ENCODE measurements at places on chromosomes 3 and 15. TPM values are rescaled to one million over a fixed set of nuclear protein-coding genes. Genes with fewer than 3 reads are reported as not detected.

GRCh38 chr15:39774688-39775267 is 7.9 kb downstream of the FSIP1 start:
- DNase-seq: no peak

GRCh38 chr3:17840651-17841050 is 98.2 kb upstream of the TBC1D5 start:
- no peak for DNase-seq

DNA sequence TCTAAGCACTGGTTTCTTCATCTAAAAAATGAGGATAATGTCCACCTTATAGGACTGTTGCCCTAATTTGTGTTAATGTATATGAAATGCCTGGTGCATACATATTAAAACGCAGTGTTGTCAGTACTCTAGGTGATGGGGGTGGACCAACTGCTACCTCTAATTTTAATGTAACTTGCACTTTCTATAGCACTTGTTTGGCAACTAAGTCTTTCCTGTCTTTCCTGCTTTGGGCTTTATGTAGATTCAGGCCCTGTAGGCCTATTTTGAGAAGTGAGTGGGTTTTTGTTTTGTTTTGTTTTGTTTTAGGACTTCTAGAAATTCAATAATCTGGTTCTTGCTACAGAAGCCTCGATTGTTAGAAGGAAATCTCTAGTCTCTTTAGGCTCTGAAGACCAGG is 21.2 kb downstream of the SLC7A14 start:
- DNase-seq: no peak

DNA sequence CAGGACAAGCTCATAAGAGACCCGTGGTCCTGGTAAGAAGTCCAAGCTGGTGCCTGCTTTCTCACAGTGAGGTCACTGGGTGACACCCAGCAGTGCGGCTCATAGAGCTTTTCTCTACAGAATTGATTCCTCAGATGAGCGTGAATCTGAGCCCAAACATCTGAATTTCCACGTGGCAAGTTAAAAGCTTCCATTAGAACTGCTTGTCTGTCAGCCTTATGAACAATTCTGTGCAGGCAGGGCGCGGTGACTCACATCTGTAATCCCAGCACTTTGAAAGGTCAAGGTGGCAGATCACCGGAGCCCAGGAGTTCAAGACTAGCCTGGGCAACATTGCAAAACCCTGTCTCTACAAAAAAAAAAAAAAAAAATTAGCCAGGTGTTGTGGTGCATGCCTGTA is 113.1 kb upstream of the ABHD17C start:
- DNase-seq: peak; percentile 63

TJP1 gene
- 68.3 TPM for total RNA-seq

DNA sequence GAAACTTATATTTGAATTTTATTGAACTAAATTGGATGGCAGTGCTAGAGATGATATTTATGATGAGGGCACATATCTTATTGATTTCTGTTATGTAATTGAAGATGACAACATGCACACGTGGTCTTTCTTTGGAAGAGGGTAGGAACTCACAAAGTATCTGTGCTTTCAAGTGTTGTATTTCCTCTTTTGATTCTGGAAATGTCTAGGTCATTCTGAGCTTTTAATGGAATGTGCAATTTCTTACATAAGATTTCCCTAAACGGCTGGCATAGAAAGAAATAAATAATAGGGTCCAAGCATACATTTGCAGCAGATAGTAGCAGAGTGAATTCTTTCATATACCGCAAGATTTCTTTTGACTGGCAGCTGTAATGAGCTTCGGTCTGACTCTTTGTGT is 10.1 kb upstream of the GPR171 start:
- no peak for DNase-seq

DNA sequence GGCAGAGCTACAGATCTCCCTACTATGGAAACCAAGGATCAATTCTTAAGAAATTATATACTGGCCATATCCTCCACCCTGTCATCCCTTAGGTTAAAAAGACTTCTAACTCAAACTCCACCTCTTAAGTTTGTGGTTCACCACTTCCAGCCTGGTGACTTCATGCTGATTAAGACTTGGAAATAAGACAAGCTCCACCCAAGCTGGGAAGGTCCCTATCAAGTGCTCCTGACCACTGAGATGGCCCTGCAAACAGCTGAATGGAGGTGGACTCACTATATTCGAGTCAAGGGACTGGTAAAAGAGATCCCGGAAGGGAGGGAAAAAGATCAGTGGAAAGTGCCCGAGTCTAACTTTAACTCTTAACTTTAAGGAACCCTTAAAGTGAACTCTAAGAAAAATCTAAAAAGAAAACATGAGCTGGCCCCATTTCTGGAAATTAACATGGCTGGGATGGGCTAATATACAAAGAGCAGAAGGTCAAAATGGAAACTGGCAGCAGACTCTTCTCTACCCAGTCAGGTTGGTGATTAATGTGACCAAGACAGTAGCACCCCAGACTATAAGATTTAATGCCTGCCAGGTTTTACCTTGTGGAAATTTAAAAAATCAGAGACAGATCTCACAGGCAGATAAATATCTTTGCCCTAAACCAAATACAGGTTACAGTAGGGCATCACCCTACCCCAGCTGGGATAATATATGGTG is 43.9 kb downstream of the PPCDC start:
- DNase-seq: no peak

GRCh38 chr3:99419116-99419515 is 219.3 kb upstream of the COL8A1 start:
- DNase-seq: no peak

- no peak for DNase-seq
Measured at GRCh38 chr3:135440746-135441145, 524.8 kb upstream of the PPP2R3A start.

C3orf85 gene
- total RNA-seq: not detected

SLC15A2 gene
- 1.4 TPM for total RNA-seq

SMC4 gene
- 22.4 TPM for total RNA-seq

DNA sequence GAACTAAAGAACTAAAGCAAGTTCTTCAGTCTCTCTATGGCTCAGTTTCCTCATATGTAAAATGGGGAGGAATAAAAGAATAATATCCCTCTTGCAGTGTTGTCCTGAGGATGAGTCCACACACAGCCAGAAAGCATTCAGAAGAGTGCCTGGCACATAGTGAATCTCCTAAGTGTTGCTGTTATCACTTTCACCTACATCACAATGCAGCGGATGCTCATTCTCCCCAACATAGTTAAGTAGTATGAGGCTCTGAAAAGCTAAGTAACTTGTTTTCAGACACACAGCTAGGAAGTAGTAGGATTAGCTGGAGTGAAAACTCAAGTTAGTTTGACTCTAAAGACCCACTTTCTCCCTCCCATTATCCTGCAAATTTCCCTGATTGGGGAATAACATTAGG is 9.1 kb upstream of the USP3 start:
- no peak for DNase-seq

GRCh38 chr15:62287066-62287857 is 122.2 kb upstream of the C2CD4B start:
- DNase-seq: no peak

IL5RA gene
- not detected for total RNA-seq

THSD4 gene
- 29.5 TPM for total RNA-seq

GRCh38 chr3:136990826-136991225 is 33.0 kb downstream of the IL20RB start:
- DNase-seq: no peak

DNA sequence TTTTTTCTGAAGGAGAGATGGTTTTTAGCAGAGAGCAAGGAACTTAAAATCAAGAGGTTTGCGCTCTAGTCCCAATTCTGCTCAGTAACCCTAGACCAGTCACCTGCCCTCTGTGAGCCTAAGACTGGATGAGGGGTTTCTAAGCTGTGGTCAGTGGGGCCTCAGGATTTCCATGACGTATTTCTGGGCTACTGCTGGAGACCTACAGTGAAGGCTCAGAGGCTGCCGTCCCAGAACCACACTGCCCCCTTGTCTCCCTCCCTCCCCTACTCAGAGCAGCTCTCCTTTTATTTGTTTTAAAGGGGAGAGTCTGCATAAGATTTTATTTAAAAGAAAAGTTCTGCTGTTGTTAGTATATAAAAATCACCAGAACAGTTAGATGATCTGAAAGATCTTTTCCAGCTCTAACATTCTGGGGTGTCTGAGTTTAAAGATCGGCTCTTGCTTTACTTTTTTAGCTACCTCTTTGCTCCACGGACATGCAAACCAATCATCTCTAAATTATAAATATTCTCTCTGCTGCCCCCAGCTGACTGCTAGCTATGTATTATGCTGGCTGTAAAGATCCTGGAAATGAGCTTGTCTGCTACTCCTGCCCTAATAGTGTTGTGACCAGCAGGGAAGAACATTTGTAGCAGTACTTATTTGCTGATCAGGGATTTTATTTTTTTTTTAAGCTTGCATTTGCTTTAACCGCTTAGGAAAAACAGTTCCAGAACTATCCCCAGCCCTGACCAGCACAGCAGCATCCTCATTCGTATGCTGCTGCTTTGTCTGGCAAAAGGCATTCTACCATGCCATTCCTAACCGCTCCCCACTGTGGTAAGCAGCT is 28.6 kb upstream of the NDUFB4 start:
- DNase-seq: peak; percentile 41

- no peak for DNase-seq
Measured at GRCh38 chr15:52784799-52785671, 5.1 kb downstream of the ONECUT1 start.

DNA sequence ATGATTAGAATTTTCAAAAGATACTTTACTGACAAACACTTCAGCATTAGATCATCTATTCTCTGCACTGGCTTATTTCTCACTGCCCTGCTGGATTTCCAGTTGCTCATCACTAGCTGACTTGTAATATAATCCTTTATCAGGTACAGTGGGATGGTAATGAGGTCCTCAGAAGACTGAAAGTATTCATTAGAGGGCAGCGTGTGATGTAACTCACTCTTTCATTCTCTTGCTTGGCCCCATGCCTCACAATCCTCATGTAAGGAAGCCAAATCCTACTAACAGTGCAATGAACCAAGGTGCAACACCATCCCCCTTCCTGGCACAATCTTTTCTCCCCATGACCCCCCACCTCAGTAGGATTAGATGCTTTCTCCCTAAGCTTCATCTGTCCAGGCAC is 289.9 kb downstream of the CTNNB1 start:
- no peak for DNase-seq

GRCh38 chr3:186598794-186599141 is 14.1 kb upstream of the AHSG start:
- DNase-seq: no peak

DNA sequence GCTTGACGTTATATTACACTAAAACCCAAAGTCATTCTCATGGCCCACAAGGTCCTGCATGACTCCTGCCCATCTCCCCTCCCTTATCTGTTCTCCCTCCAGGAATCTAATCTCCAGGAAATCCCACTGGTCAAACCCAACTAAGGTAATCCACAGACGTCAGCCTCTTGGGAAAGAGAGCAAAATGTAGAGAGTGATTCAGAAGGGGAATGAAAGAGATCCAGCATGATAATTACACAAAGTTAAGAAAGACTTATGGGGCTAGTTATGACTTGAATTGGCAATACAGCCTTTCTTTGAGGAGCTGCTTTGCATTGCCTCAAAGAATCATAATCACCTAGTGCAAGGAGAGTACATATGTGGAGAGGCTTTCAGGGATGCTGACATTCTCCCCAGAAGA is 137.8 kb upstream of the MYRIP start:
- DNase-seq: no peak

TNNC1 gene
- 1.1 TPM for total RNA-seq

DNA sequence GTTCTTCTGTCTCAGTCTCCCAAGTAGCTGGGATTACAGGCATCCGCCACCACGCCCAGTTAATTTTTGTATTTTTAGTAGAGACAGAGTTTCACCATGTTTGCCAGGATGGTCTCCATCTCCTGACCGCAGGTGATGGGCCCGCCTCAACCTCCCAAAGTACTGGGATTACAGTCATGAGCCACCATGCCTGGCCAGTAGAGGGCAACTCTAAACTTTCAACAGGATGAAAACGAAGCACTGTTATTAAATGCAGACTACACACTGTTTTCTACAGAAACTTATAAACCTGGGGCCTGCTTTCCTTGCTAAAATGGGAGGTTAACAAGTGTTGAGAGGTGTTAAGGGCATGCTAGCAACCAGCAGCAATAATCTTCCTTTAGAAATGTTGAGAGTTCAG is 7.6 kb downstream of the ARPC4 start:
- no peak for DNase-seq

SCAANT1 gene
- not detected for total RNA-seq

ATP8B4 gene
- total RNA-seq: 6.1 TPM

GRK7 gene
- not detected for total RNA-seq

DNA sequence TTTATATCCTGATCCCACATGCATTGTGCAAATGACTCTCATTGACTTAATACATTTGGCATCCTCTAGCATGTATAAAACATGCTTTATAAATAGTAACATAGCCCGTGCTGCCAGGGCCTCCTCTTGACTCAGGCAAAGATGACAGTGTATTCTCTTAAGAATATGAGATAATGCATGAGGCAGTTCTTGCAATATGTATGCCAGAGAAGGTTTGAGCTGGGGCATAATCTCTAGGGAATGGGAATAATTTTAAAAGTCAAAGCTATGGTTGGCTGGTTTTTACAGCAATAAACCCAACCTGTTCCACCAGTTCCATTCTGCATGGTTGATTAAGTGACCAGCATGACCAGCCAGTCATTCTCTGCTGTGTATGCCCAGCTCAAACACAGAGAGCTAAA is 179.0 kb upstream of the PFN2 start:
- no peak for DNase-seq

MGA gene
- 40.2 TPM for total RNA-seq

CCR8 gene
- total RNA-seq: not detected

DNA sequence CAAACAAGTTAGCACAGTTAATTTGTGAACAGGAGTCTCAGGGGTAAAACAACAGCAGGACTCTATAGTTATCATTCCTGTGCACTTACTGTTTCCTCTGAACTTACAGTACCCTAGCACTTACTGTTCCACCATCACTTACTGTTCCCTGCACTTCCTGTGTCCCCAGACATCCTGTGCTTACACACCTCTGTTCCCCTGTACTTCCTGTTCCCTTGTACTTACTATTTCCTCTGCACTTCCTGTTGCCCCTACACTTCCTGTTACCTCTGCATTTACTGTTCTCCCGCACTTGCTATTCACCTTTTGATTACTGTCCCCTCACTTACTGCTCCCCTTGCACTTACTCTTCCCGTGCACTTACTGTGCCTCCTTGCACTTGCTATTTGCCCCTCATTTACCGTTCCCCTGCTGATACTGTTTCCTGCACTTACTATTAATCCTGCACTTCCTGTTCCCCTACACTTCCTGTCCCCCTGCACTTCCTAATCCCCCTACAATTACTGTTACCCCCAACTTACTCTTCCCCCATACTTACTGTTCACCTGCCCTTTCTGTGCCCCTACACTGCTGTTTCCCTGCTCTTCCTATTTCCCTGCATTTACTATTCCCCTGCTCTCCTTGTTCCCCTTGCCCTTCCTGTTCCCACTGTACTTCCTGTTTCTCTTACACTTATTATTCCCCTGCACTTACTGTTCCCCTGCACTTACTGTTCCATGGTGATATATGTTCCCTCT is 30.3 kb downstream of the TPRA1 start:
- DNase-seq: no peak

- no peak for DNase-seq
Measured at GRCh38 chr3:149608987-149609386, 48.8 kb downstream of the WWTR1 start.

GRCh38 chr3:110903771-110904519 is 167.7 kb upstream of the NECTIN3 start:
- no peak for DNase-seq

ACP3 gene
- total RNA-seq: 5.3 TPM

SCN5A gene
- 2.1 TPM for total RNA-seq

ISLR gene
- total RNA-seq: 19.5 TPM

All from adrenal gland (tissue), 19 donors.